NCI-H774 (cell line): ENCODE measurements at places on chromosomes 6 and 20.
A peak's percentile ranks its signal among the peaks of the same experiment; 100 is the strongest.

DNA sequence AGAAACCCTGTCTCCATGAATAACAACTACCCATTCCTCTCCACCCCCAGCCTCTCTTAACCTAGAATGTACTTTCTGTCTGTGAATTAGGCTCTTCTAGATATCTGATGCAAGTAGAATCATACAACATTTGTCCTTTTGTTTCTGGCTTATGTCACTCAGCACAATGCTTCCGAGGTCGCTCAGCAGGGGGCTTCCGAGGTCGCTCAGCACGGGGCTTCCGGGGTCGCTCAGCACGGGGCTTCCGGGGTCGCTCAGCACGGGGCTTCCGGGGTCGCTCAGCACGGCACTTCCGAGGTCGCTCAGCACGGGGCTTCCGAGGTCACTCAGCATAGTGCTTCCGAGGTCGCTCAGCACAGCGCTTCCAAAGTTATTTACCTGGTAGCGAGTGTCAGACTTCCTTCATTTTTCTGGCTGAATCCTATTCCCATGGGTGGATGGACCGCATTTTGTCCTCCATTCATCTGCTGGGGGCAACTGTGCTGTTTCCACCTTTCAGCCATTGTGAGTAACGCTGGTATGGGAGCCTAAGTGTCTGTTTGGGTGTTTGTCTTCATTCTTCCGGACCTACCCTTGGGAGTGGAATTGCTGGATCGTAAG lies 31.0 kb upstream of the BHLHE23 start:
- DNase-seq: no peak

- no peak for DNase-seq
Measured at GRCh38 chr6:167130008-167130677, 7.2 kb downstream of the CCR6 start.

GRCh38 chr20:35271073-35271882 lies 6.6 kb downstream of the MMP24OS start:
- DNase-seq: no peak

DNA sequence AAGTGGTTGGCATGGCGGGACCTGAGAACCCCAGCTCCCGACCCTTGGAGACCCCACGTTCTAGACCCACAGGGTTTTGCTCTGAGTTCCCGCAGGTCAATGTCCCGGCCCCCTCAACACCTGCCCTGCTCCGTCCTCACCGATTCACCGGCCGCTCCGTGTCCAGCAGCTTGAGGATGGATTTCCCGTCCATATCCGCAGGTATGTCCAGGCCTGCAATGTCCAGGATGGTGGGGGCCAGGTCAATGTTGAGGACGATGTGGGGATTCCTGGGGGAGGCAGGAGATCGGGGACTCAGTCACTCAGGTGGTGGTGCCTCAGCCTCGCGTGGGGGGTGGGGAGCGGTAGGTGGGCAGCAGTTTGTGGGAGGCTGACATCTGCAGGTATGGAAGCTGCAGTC lies 106.7 kb downstream of the SULF2 start:
- DNase-seq: no peak

- peak; percentile 78 for DNase-seq
Measured at GRCh38 chr6:122713138-122713537, 66.4 kb upstream of the FABP7 start.
